HT1080 (cell line): ENCODE measurements at places on chromosomes 11 and 22. TPM values are rescaled to one million over a fixed set of nuclear protein-coding genes. Genes with fewer than 3 reads are reported as not detected.

The PANX3 gene
- not detected in 2 replicates for total RNA-seq

The OR2AG1 gene
- total RNA-seq: not detected in 2 replicates

The PHLDA2 gene
- total RNA-seq: 71.3 and 193 TPM in 2 replicates

The TMEM126A gene
- total RNA-seq: 38.9 and 39.4 TPM in 2 replicates

The MAJIN gene
- not detected in 2 replicates for total RNA-seq

The SEC14L2 gene
- 8.6 and 13.5 TPM in 2 replicates for total RNA-seq

The TTC36 gene
- total RNA-seq: 0.85 and 1.1 TPM in 2 replicates

The GSTT2B gene
- total RNA-seq: 3.5 and 6.3 TPM in 2 replicates

The LDLRAD3 gene
- 9.4 and 14.5 TPM in 2 replicates for total RNA-seq

The XKR3 gene
- 0.42 and 0.97 TPM in 2 replicates for total RNA-seq

The RASGRP2 gene
- not detected in 2 replicates for total RNA-seq

The MMP8 gene
- total RNA-seq: 0.10 and 0.37 TPM in 2 replicates

The GSTT4 gene
- total RNA-seq: not detected in 2 replicates

The CYP2D6 gene
- total RNA-seq: 0.11 and 0.13 TPM in 2 replicates

The UPK3A gene
- total RNA-seq: not detected in 2 replicates

The ANKK1 gene
- not detected in 2 replicates for total RNA-seq

The KDELR3 gene
- total RNA-seq: 9.1 and 11.8 TPM in 2 replicates

The SPECC1L gene
- 27.4 and 28.5 TPM in 2 replicates for total RNA-seq

The TRIM48 gene
- total RNA-seq: not detected in 2 replicates

The CDCA5 gene
- 63.3 and 78.4 TPM in 2 replicates for total RNA-seq

The F2 gene
- not detected in 2 replicates for total RNA-seq

The RNF121 gene
- 22.7 and 32.7 TPM in 2 replicates for total RNA-seq

The PKP3 gene
- 12.0 and 13.1 TPM in 2 replicates for total RNA-seq

The KCNJ1 gene
- not detected in 2 replicates for total RNA-seq

The TRIM64C gene
- not detected in 2 replicates for total RNA-seq

The JAML gene
- not detected in 2 replicates for total RNA-seq

The DDTL gene
- total RNA-seq: 2.9 and 5.1 TPM in 2 replicates

The TNNT3 gene
- total RNA-seq: not detected in 2 replicates
